Activated T-cell treated with anti-CD3 and anti-CD28 coated beads, Interleukin-2, amount 50 U/mL, for 72 hours (primary cell): ENCODE measurements at places on chromosomes 11 and 22.

- DNase-seq, result peak; percentile 2
These were observed 27.8 kb upstream of the AMOTL1 start for GRCh38 chr11:94740083-94741021.

GRCh38 chr11:76564364-76564763 is 106.2 kb downstream of the LRRC32 start:
- DNase-seq, result no peak

DNA sequence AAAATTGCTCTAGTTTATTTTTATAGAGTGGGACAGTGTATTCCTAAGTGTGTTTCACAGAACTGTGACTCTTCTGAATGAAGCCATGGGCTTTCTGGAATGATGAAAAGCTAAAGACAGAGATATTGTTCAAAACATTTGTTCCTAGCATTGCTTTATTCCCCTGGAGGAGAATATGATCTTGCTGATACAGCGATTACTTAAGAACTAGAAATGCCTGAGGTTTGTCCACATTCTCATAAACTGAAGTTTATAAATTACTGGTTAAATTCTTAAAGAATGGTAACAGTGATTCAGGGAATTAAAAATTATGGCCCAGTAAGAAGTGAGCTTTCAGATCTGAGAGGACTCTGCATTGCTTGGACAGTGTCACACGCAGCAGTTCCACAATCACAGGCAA is 690.3 kb downstream of the FAM181B start:
- DNase-seq, result no peak

GRCh38 chr11:12554122-12554521 is 120.1 kb upstream of the TEAD1 start:
- no peak for DNase-seq

- DNase-seq, result no peak
These were observed 17.5 kb downstream of the CDC45 start for GRCh38 chr22:19497245-19497644.

DNA sequence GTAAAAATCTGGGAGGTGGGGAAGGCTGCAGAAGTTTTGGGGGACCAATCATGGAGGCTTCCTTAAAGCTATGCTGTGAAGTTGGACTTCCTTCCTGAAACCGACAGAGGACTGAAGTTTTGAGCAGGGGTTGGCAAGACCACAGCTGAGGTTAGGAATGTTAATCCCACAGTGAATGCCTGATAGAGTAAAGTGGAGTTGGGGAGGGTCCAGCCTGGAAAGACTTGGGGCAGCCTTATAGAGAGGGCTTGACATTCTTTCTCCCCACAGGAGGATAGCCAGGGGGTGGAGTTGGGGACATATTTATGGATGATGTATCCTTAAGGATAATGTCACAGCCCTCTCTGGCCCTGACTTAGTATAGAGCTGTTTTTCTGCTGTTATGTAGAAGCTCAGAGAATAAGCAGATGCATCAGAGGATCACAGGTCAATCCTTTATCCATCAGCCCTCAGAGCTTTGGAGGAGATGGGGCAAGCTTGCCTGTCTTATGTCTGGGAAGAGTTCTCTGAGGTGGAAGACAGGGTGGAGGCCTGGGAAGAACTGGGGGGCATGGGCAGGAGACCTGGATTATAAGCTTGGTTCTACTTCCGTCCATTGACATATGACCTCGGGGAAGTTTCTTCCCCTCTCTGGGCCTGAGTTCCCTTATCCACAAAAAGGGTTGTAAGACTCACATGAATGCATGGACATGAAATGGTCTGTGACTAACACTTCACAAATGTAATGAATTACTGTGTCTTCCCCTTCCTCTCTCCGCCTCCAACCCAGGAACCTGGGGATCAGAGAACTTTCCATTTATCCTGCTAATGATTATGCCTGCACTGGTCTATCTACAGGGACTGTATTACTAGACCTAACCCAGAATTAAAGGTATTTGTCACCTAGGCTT is 317.8 kb downstream of the MIAT start:
- DNase-seq, result no peak

DNA sequence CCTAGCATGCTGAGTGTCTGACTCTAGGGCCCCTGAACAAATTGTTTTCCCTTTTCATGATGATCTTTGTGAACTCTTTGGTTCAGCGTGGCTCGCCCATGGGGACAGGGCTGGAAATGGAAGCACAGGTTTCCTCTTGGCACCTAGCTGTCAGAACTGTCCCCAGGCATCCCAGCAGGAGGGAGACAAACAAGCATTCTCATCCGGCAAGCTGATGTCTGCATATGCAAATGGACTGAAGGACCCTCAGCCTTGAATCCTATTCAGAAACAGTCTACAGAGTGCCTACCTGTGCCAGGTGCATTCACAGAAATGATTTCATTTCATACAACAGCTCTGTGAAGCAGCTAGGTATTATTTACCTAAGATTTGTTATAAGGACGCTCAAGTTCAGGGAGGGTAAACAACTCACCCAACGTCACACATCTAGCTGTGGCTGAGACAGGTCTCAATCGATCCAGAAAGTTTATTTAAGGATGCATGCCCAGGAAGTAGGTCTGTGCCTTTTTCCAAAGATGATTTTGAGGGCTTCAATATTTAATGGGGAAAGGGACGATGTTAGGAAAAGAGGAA is 176.4 kb downstream of the KIRREL3 start:
- no peak for DNase-seq

GRCh38 chr11:116073854-116074837 is 569.9 kb upstream of the CADM1 start:
- no peak for DNase-seq

DNA sequence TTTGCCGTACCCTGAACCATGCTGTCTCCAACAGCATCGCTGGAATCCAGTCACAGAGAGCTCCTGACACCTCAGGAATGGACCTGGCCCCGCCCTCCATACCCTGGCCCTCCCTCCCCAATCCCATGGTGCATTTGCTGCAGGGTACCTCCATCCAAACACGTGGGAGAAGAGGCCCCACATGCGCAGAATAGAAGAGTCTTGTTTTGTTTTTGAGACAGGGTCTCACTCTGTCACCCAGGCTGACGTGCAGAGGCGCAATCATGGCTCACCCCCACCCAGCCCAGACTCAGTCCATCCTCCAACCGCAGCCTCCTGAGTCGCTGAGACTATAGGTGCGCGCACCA is 2.3 kb upstream of the PNPLA2 start:
- no peak for DNase-seq

GRCh38 chr11:95706974-95707387 is 82.6 kb downstream of the FAM76B start:
- no peak for DNase-seq

DNA sequence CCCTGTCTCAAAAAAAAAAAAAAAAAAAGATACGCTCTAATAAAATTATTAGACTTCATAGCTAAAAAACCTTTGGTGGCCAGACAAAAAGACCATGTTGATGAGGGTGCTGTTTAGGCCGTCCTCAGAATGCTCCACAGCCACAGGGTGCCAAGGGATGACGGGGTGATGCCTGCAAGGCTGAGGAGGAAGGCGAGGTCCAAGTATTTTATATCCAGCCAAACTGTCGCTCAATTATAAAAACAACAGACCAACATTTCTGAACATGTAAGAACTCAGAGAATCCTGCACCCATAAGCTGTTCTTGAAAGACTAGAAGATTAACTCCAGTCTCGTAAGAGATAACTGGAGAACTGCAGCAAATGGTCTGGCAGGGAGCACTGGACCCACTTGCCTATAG is 29.2 kb downstream of the TBX1 start:
- DNase-seq, result no peak

DNA sequence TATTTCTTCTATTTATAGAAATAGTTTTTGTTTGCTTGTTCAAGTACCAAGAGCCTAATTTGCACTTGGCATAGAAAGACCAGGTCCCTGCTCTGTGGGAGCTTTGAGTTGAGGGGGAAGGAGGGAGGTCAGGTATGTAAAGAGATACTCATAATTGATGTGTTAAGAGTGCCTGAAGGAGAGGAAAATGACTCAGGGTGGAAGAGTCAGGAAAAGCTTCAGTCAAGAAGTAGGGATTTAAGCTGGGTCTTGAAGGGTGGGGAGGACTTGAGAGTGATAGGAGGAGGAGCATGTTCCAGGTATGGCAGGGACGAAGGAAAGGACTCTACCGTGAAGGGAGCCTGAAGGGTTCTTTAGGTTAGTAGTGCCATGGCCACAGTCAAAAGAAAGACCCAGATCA is 9.0 kb downstream of the RBX1 start:
- no peak for DNase-seq

DNA sequence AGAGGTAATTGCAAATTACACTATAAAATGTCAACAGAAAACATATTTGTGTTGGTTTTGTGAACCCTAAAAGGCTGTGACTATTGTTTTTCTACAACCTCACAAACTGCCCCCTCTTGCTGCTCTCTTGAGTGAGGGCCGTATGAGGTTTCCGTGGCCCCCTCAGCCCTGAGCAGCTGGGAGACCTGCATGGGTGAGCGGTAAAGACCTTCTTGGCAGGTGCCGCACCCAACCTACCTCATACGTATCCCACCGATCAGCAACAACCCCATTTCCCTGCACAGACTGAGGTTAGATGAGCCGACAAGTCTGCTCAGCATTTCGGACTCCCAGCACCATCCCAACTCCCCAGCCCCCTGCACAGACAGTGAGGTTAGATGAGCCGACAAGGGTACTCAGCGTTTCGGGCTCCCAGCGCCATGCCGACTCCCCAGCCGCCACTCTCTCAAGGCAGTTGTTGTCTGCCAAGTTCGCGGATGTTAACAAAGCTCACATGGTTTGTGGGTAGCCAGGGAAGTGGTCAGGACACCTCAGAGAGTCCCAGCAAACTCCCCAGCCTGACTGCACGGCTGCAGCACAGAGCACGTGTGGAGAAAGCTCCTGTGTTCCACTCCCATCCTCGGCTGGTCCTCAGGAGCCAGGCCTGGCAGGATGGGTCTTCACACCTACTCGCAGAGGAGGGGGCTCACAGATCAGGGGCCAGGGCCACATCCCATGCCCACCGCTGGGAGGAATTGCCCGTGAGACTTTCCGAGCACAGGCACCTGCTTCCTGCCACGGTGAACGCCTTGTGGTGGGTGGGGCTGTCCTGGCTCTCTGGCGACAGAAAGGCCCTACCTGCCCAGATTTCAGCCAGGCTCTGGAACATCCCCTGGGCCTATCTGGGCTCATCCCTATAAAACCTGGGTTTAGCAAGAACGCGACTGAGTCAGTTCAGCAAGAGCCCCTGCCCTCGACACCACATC is 502.9 kb downstream of the BRD1 start:
- peak; percentile 9 for DNase-seq

- no peak for DNase-seq
These were observed 5.3 kb upstream of the NCF4 start for GRCh38 chr22:36855478-36855877.

- no peak for DNase-seq
These were observed 4.7 kb downstream of the MRGPRD start for GRCh38 chr11:68976095-68976494.

DNA sequence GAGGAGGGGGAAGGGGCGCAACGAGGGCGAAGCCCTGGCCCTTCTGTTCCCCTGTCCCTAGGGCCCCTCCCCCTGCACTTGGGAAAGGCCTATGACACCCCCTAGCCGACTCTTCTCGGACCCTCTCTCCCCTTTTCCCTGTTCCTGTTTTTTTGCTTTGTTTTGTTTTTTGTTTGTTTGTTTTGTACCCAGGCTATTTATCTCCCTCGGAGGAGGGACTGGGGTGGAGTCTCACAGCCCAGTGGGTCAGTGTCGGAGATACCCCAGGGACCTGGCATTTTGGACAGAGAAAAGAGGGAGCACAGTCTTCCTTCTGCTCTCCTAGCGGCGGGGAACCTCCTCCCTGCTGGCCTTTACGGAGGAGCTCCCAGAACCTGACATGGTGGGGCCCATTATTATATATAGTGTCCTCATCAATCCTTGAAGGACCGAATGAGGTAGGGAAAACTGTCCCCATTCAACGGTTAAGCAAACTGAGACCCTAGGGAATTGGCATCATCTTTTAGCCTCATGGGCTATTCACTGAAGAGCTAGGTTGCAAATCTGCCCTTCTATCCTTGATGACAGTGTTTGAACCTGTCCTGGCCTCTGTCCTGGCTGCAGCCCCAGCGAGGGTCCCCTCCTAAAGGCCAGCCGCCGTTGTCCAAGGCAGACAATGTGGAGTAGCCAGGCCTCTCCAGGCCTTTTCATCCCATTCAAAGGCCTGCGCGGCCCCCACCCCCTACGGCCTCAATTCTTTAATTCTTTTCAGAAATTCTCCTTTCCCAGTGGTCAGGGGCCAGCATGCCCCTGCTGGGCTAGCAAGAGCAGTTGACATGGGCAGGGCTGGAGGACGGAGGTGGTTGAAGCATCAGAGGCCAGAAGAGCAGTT is 911 bp downstream of the EMID1 start:
- no peak for DNase-seq

DNA sequence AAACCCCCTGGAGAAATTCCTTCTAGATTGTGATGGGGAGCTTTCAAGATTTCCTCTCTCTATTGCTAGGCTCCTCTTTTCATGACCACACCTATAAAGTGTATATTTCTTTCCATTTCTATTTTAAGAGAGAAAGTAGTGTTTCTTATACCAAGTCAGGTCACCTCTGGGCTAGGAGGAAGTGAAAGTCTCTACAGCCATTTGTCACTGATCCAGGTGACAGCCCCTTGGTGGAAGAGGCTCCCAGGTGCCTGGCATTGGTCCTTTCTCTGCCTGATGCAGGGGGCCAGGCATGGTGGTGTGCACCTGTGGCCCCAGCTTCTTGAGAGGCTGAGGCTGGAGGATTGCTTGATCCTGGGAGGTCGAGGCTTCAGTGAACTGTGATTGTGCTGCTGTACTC is 64.7 kb downstream of the DHCR7 start:
- DNase-seq, result no peak

GRCh38 chr11:95241681-95242081 is 10.7 kb upstream of the SESN3 start:
- no peak for DNase-seq

GRCh38 chr11:114036147-114036811 is 23.2 kb upstream of the ZBTB16 start:
- peak; percentile 63 for DNase-seq

DNA sequence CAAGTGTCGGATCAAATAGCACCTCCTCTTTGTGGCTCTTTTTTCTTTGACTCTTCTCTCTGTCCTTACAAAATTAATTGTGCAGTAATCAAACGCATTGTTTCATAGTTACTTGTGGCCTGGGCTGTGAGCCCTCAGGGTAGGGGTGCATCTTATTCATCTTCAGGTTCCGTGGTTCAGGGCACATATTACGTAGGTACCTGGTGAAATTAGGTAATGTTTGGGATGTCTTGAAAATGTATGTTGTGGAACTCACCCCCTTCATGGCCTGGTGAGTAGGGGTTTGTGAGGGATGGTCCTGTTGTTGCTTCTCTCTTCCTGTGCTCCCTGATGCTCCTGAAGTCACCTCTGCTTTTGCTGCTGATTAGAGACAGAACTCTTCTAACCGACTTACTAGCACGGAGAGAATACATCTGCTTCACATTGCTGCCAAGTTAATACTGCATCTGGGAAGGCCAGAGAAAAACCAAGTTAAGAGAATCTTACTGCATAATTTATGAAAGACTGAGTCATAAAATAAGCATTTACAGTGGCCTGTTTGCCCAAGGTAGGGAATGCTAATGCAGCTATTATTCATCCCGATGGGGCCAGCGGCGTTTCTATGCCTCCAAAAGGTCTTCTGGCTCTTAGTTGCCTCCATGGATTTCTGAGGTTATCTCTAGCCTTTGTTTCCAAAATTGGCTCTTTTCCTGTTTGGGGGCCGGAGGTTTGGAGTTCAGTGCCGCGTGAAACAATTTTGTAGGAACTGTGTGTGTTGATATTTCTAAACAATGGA is 66.9 kb downstream of the TBC1D22A start:
- no peak for DNase-seq

- DNase-seq, result no peak
These were observed 52.4 kb downstream of the UBASH3B start for GRCh38 chr11:122707901-122708300.
